ENCODE measurements at places on chromosomes 16 and 17.
A peak's percentile ranks its signal among the peaks of the same experiment; 100 is the strongest.

GRCh38 chr16:89050868-89051311 lies 42.8 kb upstream of the ACSF3 start:
- no peak for DNase-seq

DNA sequence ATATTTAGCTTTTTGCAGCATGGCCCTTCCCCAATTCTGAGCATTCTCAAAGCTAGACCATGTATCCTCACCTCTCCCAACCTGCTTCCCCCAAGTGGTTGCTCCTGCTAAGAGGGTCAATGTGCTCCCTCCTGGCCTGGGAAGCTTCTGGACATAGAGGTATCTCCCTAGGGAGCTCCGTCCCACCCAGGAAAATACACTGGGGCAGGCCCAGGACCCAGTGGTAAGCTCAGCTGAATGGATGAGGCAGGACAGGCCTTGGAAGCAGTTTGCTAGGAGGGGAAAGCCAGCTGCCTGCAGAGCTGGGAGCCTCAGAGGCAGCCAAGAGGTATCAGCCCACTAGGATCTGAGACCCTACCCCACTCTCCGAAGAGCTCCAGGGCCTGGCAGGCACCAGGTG lies 1721.6 kb downstream of the TP53TG3F start:
- no peak for DNase-seq

DNA sequence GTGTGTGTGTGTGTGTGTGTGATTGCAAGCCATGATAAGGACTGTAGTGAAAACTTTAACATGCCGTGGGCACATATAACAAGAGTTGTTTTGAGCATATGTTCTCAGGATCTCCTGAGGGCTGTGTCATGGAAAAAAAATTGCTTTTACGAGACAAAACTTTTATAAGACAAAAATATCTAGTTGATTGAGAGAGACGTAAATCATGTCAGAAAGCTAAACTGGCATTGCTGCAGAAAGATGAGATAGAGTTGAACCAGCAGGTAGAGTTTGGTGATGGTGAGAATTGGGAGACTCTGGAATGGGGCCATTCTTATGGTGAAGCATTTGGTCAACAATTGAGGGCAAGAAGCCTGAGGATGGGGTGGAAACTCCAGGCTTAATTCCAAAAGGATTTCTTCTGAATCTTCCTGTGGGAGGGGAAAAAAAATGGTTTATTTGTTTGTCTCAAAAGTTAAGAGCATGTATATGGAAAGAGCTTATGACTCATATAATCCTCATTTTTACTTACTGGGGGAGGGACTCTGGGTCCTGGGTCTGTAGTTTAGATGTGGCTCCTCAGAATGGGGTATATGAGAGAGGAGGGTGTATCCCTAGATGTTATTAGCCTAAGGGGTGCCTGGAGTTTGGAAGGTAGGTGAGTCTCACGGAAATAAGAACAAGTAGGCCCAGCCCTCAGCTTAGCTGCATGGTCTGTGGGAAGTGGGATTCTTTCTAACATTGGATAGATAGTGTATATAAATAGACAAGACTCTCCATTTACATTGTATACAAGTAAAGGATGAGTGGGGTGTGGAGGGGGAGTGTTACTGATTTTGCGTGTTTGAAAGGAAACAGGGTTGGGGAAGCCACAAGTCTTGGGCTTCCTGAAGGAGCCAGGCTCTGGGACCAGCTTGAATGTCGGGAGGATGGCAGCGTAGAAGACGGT lies 7.1 kb downstream of the MINK1 start:
- DNase-seq: no peak

DNA sequence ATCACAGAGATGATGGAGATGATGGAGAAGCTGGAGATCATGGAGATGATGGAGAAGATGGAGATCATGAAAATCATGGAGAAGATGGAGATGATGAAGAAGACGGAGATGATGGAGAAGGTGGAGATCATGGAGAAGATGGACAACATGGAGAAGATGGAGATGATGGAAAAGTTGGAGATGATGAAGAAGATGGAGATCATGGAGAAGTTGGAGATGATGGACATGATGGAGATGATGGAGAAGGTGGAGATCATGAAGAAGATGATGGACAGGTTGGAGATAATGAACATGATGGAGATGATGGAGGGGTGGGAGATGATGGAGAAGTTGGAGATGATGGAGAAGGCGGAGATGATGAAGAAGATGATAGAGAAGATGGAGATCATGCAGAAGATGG lies 34.5 kb downstream of the RBFOX3 start:
- DNase-seq: no peak

GRCh38 chr16:15749985-15750384 lies 99.9 kb downstream of the NDE1 start:
- no peak for DNase-seq

- no peak for DNase-seq
Observed at GRCh38 chr17:75077496-75078283, 10.1 kb upstream of the SLC16A5 start.

GRCh38 chr17:79849953-79850352 lies 10.7 kb upstream of the CBX4 start:
- no peak for DNase-seq

DNA sequence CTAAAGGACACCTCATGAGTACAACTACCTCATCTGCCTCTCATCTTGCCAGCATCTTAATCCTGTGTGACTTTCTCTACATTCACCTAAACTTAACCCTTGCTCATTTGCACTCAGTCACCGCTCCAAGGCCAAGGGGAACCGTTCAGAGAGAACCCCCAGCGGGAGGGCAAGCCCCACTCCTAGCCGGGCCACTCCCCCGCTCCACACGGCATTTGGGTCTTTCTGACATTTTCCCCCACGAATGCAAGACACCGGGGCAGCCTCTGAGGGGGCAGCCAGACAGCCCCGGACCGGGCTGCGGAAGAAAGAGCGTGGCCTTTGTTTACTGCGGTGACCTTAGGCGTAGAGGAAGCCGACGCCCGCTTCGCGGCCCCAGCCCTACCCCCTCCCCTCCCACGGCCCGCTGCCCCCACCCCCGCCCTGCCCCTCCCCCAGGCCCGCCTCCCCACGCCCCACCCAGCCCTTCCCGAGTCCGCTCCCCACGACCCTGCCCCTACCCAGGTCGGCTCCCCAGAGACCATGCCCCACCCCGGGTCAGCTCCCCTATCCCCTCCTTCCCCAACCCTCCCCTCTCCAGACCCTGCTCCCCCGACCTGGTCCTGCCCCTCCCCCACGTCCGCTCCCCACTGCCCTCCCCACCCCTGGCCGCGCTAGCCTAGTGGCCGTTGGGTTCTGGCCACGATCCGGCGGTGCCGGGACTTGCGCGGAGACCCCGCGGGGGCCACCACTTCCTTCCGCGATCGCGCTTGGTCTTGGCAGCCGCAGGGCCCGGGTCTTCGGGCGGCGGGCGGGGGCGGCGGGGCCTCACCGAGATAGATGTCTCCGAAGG lies 789 bp downstream of the CSNK1D start:
- no peak for DNase-seq

DNA sequence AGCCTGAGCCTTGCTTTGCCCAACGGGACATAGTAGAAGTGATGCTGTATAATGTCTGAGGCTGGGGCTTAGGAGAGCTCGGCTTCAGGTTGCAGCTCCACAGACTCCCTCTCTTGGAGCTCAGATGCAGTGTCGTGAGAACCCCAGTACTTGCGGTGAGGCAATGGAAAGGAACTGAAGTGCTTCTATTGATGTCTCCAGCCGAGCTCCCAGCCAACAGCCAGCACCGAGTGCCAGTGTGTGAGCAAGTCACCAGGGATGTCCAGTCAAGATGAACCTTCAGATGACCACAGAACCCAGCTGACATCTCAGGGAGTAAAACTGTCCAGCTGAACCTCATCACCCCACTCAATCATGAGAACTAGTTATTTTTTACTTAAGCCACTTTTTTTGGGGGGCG lies 268.1 kb downstream of the IRF8 start:
- no peak for DNase-seq

GRCh38 chr17:2399572-2400473 lies 1.0 kb downstream of the MNT start:
- DNase-seq: peak; percentile 97

GRCh38 chr17:79189305-79189704 lies 114.7 kb downstream of the ENGASE start:
- no peak for DNase-seq

- DNase-seq: no peak
Observed at GRCh38 chr17:49688848-49689247, 11.0 kb upstream of the SPOP start.

- no peak for DNase-seq
Observed at GRCh38 chr17:11138023-11138422, 103.0 kb upstream of the SHISA6 start.

DNA sequence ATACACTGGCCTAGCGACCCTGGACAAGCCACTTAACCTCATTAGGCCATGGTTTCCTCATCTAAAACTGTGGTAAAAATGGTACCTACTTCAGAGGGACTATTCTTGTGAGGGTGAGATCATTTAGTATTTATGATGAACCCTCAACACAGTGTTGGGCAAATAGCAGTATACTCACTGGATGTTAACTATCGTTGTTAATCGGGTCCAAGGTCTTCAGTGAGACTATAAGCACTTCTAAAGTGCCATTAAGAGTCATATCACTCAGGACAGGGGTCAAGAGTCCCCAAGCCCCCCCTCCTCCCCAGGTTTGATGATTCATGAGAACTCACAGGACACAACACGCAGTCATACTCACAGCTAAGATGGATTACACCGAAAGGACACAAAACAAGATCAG lies 11.0 kb downstream of the TK2 start:
- DNase-seq: no peak

- no peak for DNase-seq
Observed at GRCh38 chr17:72344613-72345012, 223.8 kb downstream of the SOX9 start.

DNA sequence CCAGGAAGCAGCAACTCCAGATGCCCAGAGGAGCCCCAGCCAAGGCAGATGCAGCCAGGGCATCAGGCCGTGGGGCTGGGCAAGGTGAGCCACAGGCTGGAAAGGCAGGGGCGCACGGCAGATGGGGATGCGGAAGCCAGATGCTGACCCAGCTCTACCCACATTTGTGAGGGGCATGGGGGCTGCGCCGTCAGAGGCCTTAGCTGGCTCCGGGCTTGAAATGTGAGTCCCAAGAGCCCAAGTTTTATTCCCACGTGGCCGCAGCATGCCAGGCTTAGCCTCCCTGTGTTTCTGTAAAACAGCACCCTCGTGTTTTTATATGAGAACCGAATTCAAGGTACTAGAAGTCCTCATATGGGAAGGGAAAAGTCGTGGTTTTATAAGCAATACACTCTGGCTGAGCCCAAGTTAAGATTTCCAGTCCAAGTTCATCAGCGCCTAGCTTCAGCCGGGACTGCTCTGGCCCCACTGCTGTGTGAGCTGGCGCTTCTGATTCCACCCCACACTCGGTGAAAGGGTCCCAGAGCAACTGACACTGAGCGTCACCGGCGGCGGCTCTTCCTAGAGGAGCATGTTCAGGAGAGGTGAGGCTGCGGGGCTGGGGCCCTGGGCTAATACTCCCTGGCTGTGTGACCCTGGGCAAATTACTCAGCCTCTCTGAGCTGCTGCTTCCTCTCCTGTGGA lies 6.7 kb upstream of the C16orf95 start:
- no peak for DNase-seq

GRCh38 chr16:8936421-8936820 lies 27.3 kb downstream of the USP7 start:
- DNase-seq: peak; percentile 63

DNA sequence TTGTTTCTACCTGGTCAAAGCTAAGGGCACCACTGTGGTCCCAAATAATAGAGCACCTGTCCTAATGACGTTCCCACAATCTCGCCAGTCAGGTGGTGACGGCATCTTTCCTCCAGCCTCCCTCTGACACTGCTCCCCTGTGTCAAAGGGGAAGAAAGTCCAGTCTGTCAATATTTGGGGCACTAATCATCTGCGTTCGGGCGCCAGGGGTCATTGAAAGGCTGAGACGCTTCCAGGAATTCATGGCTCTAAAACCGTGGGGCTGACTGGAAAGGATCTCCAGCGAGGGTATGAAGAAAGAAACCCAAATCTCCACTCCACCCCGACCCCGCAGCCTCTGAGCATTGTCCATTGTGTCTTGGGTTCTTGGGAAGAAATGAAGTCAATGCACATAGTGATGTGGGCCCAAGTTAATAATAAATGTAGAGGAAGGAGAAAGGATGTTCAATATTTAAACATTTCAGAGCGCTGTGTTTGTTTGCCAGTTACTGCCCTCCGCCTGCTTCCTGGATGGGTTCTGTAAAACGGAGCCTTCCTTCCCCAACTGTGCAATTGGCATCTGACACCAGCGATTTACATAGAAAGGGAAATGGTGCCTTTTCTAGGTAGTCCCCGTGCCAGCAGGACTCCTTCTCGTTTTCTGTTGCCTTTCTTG lies 103.2 kb downstream of the SOCS1 start:
- DNase-seq: peak; percentile 71

GRCh38 chr16:732936-733335 lies 6.0 kb downstream of the HAGHL start:
- no peak for DNase-seq

GRCh38 chr17:79473111-79473875 lies 137.6 kb downstream of the RBFOX3 start:
- no peak for DNase-seq

- no peak for DNase-seq
Observed at GRCh38 chr16:81436386-81436785, 8.2 kb upstream of the CMIP start.

- DNase-seq: no peak
Observed at GRCh38 chr17:78615631-78616030, 38.4 kb upstream of the DNAH17 start.

DNA sequence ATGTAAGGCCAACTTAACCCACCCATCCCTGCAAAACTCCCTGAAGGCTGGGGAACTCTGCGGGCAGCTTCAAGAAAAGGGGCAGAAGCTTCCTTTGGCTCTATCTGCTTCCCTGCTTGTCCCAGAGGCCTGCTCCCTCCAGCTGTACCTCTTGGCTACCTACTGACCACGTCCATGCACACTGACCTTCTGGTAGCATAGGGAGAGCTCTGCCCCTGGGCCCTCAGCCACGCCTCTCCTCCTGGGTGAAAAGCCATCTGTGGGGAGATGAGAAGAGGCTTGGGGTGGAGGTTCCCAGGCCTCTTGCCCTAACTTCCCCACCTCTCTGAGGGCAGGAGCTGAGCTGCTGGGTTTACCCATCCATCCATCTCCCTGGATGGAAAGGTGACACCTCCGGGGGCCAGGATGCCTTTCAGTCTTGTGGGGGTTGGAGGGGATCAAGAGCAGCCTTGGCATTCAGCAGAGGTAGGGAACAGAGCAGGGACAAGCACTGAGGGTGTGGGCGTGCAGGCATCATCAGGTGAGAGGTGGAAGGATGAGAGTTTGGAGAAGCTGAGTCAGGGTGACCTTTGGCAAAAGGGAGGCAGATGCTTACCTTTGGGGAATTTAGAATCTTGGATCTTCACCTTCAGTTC lies 23.4 kb upstream of the MFSD6L start:
- no peak for DNase-seq

GRCh38 chr16:693766-694165 lies 3.6 kb upstream of the WDR24 start:
- DNase-seq: no peak

Data from T-helper 1 cell (primary cell).